ENCODE measurements at places on chromosomes 4 and X.

DNA sequence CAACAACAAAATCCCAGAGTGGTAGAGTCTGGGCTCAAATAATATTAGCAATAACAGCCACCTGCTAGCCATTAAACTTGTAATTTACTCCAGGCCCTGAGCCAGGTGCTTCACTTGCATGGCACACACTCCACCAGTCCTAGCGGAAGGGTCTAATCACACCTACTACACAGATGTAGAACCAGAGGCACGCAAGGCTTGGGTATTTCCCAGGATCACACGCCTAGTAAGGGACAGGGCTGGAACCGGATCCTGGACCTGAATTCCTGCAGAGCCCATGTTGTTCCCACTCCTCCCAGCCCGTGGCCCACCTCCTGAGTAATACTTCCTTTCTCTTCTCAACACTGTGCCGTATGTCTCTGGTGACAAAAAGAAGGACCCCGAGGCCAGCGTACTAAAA lies 5.7 kb downstream of the MAGEA1 start:
- H3K27ac ChIP-seq, result no peak overlapping the region
- H3K4me3 ChIP-seq, result no peak overlapping the region
- DNase-seq, result no peak
- H3K27me3 ChIP-seq, result no peaks in the 10 kb centered on the region

DNA sequence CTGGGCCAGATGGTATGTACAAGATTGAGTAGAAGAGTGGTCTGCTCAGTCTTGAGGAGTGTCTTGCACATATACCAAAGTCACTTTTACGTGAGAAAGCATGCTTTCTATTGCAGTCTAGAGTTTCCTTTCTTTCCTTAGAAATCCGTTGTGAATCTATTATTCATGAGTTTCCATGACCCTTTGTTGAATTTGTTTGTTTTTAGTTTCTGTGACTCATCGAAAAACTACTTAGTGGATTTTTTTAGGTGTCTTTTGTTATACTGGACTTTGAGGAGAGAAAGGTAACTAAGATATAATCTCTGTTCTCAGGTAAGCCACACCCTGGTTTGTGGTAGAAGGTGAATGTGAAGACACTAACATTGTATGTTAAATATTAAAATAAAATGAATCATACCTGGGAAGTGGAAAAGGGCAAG lies 23.0 kb downstream of the GALNT7 start:
- H3K36me3 ChIP-seq, result no peaks in the 10 kb centered on the region
- no peak for DNase-seq
- no peaks in the 10 kb centered on the region for H3K27me3 ChIP-seq
- peak overlapping the region; percentile 6 for H3K27ac ChIP-seq
- H3K4me1 ChIP-seq, result peaks cover 14% of the 10 kb centered on the region

DNA sequence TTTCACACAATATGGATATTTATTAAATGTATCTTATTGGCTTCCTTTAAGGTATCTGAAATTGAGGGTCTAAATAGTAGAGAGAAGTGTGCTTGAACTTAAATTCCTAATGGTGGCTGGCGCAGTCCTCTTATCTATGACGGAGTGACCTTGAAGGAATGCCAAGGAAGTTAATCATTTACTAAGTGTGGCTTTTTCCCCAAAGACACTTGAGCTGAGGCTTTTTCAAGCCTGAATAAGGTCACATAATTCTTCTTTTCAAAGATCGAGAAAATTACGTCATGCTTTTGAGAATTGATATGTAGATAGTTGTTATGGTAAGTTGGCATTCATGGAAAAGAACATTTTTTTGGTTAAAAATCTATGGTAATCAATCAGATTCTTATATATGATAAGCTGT lies 11.7 kb upstream of the PRPS2 start:
- H3K36me3 ChIP-seq, result no peaks in the 10 kb centered on the region
- H3K27ac ChIP-seq, result no peak overlapping the region
- H3K4me3 ChIP-seq, result no peak overlapping the region
- no peaks in the 10 kb centered on the region for H3K4me1 ChIP-seq

DNA sequence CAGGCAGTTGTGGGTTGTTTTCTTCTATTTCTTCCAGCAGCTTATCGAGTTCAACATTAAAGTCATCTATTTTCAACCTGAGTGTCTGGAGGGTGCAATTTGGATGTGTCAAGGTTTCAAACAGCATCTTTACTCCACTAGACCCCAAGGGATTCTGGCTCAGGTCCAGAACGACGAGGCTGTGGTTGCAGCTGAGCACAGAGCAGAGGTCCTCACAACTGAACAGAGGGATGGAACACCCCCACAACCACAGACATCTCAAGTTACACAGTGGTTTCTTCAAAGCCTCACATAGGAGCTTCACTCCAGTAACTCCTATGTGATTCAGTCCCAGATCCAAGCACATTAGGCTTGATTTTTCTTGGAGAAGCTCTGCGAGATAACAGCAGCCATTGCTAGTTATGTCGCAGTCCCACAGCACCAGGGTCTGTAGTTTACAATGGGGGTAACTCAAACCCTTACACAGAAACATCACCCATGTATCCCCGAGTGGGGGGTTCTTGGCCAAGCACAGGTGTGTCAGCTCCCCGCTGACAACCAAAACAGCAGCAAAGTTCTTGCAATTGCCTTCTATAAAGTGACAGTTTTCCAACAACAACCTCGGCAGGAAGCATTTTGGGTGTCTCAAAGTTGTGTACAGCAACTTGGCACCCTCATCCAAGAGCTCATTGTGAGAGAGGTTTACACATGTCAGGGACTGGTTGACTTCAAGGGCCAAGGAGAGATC lies 2.8 kb downstream of the NLRP2B start:
- no peak for DNase-seq
- H3K27me3 ChIP-seq, result no peaks in the 10 kb centered on the region
- H3K36me3 ChIP-seq, result no peaks in the 10 kb centered on the region
- no peak overlapping the region for H3K4me3 ChIP-seq
- H3K4me1 ChIP-seq, result no peaks in the 10 kb centered on the region
- H3K27ac ChIP-seq, result no peak overlapping the region

- H3K27ac ChIP-seq, result no peak overlapping the region
- H3K36me3 ChIP-seq, result peaks cover 5% of the 10 kb centered on the region
- no peak overlapping the region for H3K4me3 ChIP-seq
- peaks cover 12% of the 10 kb centered on the region for H3K4me1 ChIP-seq
- H3K27me3 ChIP-seq, result no peaks in the 10 kb centered on the region
Measured at GRCh38 chr4:17493619-17494018, 18.3 kb downstream of the QDPR start.
